ENCODE measurements at places on chromosomes 5 and 9. TPM values are rescaled to one million over a fixed set of nuclear protein-coding genes. Genes with fewer than 3 reads are reported as not detected.

- DNase-seq = no peak
These were observed 548 bp downstream of the TERT start for GRCh38 chr5:1294206-1294834.

DNA sequence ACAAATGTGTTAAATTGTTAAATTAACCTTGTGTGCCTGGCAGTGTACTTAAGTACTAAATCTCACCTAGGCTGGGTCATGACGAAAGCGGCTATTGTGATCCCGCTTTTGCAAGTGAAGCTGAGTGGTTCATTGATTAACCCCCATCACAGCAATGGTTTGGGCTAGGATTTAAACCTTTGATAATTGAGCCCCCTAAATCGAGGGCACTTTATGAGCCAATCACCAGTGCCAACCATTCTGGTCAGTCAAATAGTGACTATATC, 22.8 kb downstream of the HNRNPK start:
- no peak for DNase-seq

RXRA gene
- 29.6 TPM for total RNA-seq

- DNase-seq = no peak
These were observed 327.2 kb downstream of the ZSWIM6 start for GRCh38 chr5:61659221-61659696.

DNA sequence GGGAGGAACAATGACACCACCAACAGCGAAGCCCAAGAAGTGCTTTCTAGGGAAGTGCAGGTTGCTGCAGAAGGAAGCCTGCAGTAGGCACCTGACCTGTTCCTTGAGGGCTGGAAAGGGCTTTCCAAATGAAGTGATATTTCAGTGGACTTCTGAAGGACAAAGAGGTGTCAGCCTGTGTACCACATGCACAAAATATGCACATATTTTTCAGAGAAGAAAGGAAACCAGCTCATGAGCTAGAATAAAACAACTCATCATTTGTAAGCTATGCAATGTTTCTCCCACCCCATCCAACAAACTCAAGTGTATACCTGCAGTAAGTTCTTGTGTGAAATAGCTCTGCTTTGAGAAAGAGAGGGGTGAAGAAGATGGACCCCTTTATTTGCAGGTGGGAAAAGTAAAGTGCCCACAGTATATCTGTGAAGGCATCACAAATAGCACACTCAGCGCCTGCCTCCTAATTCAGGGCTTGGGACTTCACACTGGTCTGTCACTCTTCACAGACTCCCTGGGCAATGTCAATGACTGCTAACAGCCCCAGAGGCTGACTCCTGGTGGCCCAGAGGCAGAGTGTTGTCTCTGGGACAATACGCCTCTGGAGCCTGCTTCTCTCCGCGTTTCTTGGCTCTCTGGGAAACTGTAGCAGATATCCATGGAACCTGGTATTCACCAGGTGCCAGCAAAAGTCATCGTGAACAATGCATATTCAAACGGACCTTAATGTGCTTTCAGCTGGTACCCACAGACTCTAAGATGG, 198.1 kb upstream of the EFNA5 start:
- no peak for DNase-seq
